Endothelial cell of umbilical vein (primary cell): ENCODE measurements at places on chromosomes 16 and 17.

- H3K36me3 ChIP-seq = no peaks in the 10 kb centered on the region
- peak; percentile 52 for DNase-seq
- peak overlapping the region; percentile 52 for H3K4me3 ChIP-seq
- peaks cover 2% of the 10 kb centered on the region for H3K27me3 ChIP-seq
- peak overlapping the region; percentile 96 for H3K27ac ChIP-seq
- H3K4me1 ChIP-seq = peaks cover 50% of the 10 kb centered on the region
These were observed 1.3 kb downstream of the CDH13 start for GRCh38 chr16:82628088-82628423.

DNA sequence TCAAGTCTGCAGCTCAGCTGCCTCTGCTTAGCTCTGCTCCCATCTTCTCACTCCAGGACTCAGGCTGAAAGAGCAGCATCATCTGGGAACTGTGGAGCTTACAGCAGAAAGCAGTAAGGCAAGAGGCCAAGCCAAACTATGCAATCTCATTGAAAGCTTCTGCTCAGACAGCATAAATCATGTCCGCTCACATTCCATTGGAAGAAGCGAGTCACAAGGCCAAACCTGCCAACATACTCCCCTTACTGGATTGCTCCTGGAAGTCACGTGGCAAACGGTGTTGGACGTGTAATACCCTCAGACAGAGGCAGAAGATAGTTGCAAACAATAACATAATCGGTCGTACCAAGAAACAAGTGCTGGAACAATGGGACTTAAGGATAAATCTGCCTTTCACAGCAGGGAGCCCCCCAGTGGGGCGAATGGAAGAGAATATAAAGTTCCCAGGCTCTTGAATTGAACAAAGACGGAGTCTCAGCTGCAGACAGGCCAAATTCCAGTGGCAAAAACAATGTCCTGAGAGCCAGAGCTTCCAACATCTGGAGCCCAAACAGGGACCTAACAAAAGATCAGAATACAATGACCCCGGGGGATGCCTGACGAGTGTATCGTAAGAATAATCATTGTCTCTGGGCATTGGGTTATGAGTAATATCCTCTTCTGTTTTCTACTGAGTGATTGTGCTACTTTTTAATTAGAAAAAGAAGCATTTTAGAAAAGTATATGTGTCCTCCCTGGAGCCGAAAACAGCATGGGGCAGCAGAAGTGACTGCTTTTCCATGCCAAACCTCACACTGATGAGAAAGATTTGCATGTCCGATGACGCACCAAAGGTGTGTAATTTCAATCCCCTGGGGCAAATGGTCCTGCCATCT, 68.4 kb downstream of the CMC2 start:
- peak overlapping the region; percentile 16 for H3K4me3 ChIP-seq
- no peaks in the 10 kb centered on the region for H3K27me3 ChIP-seq
- peaks cover 45% of the 10 kb centered on the region for H3K4me1 ChIP-seq
- peak overlapping the region; percentile 98 for H3K27ac ChIP-seq
- H3K36me3 ChIP-seq = no peaks in the 10 kb centered on the region
- DNase-seq = peak; percentile 98

- no peak for DNase-seq
- H3K36me3 ChIP-seq = no peaks in the 10 kb centered on the region
- H3K4me1 ChIP-seq = no peaks in the 10 kb centered on the region
- peaks cover 17% of the 10 kb centered on the region for H3K27me3 ChIP-seq
These were observed 46.7 kb downstream of the RNF157 start for GRCh38 chr17:76193591-76193990.

- no peaks in the 10 kb centered on the region for H3K36me3 ChIP-seq
- no peak overlapping the region for H3K4me3 ChIP-seq
- DNase-seq = no peak
- no peaks in the 10 kb centered on the region for H3K27me3 ChIP-seq
These were observed 73.0 kb upstream of the CNTNAP4 start for GRCh38 chr16:76204249-76204648.

DNA sequence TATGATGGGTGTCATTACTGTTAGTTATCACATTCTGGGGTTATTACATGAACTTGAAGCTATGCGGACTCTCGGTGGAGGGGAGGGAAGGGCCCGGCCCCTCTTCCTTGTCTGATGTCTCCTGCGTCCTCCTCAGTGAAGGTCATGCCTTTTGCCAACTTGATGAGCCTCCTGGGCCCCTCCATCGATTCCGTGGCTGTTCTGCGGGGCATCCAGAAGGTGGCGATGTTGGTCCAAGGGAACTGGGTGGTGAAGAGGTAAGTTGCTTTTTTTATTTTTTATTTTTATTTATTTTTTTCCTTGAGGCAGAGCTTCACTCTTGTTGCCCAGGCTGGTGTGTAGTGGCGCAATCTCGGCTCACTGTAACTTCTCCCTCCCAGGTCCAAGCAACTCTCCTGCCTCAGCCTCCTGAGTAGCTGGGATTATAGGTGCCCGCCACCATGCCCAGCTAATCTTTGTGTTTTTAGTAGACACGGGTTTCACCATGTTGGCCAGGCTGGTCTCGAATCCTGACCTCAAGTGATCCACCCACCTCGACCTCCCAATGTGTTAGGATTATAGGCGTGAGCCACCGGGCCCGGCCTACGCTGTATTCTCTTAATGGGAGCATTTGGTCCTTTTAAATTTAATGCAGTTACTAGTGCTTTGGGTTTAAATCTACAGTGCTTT, 21.6 kb downstream of the POLR3E start:
- DNase-seq = peak; percentile 41
- peaks cover 14% of the 10 kb centered on the region for H3K4me1 ChIP-seq
- H3K36me3 ChIP-seq = peaks cover 34% of the 10 kb centered on the region

DNA sequence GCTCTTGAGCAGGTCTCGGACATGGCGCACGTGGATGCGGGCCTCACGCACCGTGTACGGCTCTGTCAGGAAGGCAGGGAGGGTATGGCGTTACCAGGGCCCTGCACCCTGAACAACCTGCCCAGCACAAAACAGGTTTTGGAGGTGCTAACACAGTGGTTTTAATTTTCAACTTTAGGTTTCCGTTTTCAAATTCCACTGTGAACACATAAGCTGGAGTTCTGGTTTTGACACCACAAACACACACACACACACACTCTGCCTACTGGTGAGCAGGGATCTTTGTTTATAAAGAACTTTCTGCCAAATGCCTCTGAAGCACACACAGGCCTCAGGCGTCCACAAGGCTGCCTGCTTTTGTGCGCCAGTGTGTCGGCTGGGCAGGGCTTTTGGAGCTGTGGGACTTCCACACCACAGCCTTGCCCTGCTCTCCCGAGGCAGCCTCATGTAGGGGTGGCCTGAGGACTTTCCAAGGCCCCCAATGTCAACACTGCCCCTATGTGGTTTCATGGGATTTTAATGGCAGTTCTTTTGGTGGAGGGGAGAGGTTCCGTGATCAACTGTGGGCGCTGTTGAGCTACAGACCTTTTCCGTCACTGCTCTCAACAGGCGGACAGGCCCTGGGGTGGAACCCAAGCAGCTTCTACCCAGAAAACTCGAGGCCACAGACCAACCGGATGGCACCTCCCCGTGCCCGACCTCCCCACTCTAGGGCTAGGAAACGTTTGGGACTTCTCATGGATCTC, 9.4 kb downstream of the CLUH start:
- no peaks in the 10 kb centered on the region for H3K4me1 ChIP-seq
- no peaks in the 10 kb centered on the region for H3K27me3 ChIP-seq
- no peak overlapping the region for H3K27ac ChIP-seq
- H3K4me3 ChIP-seq = no peak overlapping the region
- no peak for DNase-seq

DNA sequence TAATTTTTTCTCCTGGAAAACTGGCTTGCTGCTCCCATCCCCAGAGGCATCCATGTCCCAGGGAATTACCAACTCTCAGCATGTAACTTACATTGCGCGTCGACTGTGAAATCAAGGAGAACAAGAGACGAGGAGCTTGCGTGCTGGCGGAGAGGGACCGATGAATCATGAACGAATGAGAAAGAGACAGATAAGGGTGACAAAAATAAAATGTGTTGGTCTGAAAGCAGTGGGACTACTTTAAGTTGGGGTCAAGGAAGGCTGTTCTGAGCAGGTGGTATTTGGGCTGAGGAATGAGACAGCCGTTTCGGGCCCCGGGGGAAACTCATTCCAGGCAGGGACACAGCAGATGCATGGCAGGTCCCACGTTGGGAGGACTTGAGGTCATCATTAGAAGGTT, 22.5 kb downstream of the ABAT start:
- H3K4me3 ChIP-seq = no peak overlapping the region
- no peaks in the 10 kb centered on the region for H3K36me3 ChIP-seq
- H3K27ac ChIP-seq = no peak overlapping the region
- H3K4me1 ChIP-seq = no peaks in the 10 kb centered on the region
- no peaks in the 10 kb centered on the region for H3K27me3 ChIP-seq
- DNase-seq = no peak

DNA sequence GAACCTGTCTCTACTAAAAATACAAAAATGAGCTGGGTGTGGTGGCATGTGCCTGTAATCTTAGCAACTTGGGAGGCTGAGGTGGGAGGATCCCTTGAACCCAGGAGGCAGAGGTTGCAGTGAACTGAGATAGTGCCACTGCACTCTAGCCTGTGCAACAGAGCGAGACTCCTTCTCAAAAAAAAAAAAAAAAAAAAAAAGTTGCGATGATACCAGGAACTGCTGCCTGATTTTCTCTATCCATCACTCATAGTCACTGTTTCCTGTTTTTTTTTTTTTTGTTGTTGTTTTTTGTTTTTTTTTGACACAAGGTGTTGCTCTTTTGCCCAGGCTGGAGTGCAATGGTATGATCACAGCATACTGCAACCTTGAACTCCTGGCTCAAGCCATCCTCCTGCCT, 59.2 kb downstream of the ABCC1 start:
- no peak overlapping the region for H3K4me3 ChIP-seq
- no peaks in the 10 kb centered on the region for H3K27me3 ChIP-seq
- no peak for DNase-seq
- H3K4me1 ChIP-seq = peaks cover 18% of the 10 kb centered on the region
- no peak overlapping the region for H3K27ac ChIP-seq
- peaks cover 3% of the 10 kb centered on the region for H3K36me3 ChIP-seq

GRCh38 chr16:57518520-57518919, 17.9 kb downstream of the CCDC102A start:
- no peaks in the 10 kb centered on the region for H3K27me3 ChIP-seq
- H3K4me3 ChIP-seq = no peak overlapping the region
- no peak overlapping the region for H3K27ac ChIP-seq
- peaks cover 7% of the 10 kb centered on the region for H3K4me1 ChIP-seq
- no peaks in the 10 kb centered on the region for H3K36me3 ChIP-seq
- no peak for DNase-seq

- H3K36me3 ChIP-seq = no peaks in the 10 kb centered on the region
- H3K27ac ChIP-seq = no peak overlapping the region
- no peak for DNase-seq
These were observed 41.9 kb upstream of the EMP2 start for GRCh38 chr16:10622036-10622921.

DNA sequence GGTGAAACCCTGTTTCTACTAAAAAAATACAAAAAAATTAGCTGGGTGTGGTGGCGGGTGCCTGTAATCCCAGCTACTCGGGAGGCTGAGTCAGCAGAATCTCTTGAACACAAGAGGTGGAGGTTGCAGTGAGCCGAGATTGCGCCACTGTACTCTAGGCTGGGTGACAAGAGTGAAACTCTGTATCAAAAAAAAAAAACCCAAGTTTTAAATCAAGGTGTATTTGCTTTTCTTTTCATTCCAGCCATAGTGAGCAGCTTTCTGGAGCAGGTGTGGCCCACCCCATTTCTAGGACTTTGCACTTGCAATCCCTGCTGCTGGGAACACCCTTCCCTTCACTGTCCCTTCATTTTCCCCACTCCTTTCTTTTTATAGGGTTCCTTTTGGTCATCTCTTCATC, 28.8 kb downstream of the TMEM238L start:
- H3K27me3 ChIP-seq = no peaks in the 10 kb centered on the region
- no peaks in the 10 kb centered on the region for H3K4me1 ChIP-seq
- H3K4me3 ChIP-seq = no peak overlapping the region
- no peak for DNase-seq

GRCh38 chr17:9308069-9308468, 267.6 kb downstream of the STX8 start:
- H3K27me3 ChIP-seq = no peaks in the 10 kb centered on the region
- no peak overlapping the region for H3K27ac ChIP-seq
- no peak for DNase-seq
- H3K4me3 ChIP-seq = no peak overlapping the region
